Aorta (tissue), 5 donors: ENCODE measurements at places on chromosomes 12 and 14.

- H3K27ac ChIP-seq, result no peak overlapping the region
- H3K4me1 ChIP-seq, result no peaks in the 10 kb centered on the region
- DNase-seq, result no peak
- no peak overlapping the region for H3K4me3 ChIP-seq
- no peaks in the 10 kb centered on the region for H3K36me3 ChIP-seq
These were observed 12.8 kb downstream of the ATP2B1 start for GRCh38 chr12:89695830-89696229.

DNA sequence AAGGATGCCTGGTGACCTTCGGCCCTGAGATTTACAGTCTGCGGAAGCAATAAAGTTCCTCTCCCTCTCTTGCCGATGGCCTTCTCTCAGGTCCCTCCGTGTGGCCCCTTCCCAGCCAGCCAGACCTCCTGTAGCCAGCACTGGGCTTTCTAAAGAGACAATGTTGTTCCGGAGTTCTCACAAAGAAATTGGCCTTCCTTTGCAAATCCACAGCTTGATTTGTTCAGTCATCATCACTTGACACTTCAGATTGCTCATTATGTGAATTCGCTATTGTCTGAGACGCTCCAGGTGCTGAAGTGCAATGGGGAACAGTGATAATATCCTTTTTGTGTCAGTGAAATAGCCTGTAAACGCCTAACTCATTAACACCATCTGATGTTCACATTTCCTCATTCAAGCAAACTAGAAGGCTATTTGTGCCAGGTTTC is 43.7 kb upstream of the GPHB5 start:
- no peaks in the 10 kb centered on the region for H3K36me3 ChIP-seq
- no peak overlapping the region for H3K27ac ChIP-seq
- H3K4me3 ChIP-seq, result no peak overlapping the region
- no peaks in the 10 kb centered on the region for H3K27me3 ChIP-seq
- DNase-seq, result no peak

DNA sequence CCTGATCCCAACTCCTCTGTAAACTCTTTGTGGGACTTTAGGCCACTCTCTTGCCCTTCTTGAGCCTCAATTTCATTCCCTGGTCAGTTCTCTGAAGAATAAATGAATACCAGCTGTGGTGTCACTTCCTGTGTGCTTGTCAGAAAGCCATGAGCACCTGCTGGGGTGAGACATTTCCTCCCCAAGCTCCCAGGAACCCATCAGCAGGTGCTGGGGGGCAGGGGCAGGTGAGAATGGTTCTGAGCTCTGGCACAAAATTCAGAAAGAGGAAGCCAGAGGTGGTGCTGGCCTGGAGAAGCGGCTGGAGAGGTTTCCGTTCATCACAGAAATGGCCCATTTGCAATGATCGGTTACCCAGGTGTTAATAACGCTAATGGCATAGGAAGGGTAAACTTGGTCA is 14.9 kb downstream of the LHX5 start:
- no peaks in the 10 kb centered on the region for H3K4me1 ChIP-seq
- no peak overlapping the region for H3K4me3 ChIP-seq
- DNase-seq, result no peak

- no peak overlapping the region for H3K4me3 ChIP-seq
- H3K36me3 ChIP-seq, result no peaks in the 10 kb centered on the region
- H3K27ac ChIP-seq, result no peak overlapping the region
- no peak for DNase-seq
- no peaks in the 10 kb centered on the region for H3K4me1 ChIP-seq
These were observed 14.4 kb downstream of the FGD6 start for GRCh38 chr12:95202691-95203486.

GRCh38 chr14:89428173-89428523 is 11.1 kb upstream of the FOXN3 start:
- no peaks in the 10 kb centered on the region for H3K36me3 ChIP-seq
- no peaks in the 10 kb centered on the region for H3K27me3 ChIP-seq
- peak overlapping the region; percentile 84 for H3K27ac ChIP-seq
- no peak overlapping the region for H3K4me3 ChIP-seq

DNA sequence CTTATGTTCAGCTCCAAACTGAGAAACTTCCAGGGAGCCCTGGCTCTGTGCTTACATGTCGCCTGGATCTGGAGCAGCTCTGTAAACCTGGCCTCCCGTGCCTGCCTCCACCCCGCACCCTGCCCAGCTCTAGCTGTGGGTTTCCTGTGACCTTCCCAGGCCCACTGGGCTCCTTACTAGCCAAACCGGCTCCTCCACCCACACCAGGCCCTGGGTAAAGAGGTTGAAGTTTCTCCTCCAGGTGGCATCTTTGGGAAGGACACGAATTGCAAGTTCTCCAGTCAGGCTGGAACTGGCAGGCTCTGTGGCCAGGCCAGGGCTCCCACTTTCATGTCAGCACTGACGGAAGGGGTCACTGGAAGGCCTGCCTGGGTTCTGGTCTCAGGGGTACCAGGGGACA is 60.9 kb upstream of the ZFP36L1 start:
- H3K27me3 ChIP-seq, result no peaks in the 10 kb centered on the region
- no peak overlapping the region for H3K27ac ChIP-seq

DNA sequence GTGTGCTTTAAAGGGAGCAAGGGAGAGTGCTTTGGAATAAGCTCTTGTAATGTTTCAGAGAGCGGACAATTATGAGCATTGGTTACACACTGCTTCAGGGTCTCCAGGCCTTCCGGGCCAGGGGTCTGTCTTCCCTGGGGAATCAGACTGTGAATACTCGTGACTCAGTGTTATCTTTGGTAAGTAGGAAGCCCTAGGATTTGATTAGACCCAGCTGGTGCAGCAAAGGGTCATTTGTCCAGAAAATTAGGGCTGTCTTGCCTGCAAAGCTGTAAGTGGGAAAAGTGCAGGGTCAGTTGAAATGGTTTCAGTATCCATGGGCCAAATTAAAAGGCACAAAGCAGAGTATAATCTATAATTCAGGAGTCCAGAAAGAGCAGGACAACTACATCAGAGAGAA is 475.6 kb downstream of the MED13L start:
- no peaks in the 10 kb centered on the region for H3K4me1 ChIP-seq
- no peaks in the 10 kb centered on the region for H3K27me3 ChIP-seq
- no peak overlapping the region for H3K27ac ChIP-seq
- no peak for DNase-seq
- H3K4me3 ChIP-seq, result no peak overlapping the region
- H3K36me3 ChIP-seq, result no peaks in the 10 kb centered on the region

DNA sequence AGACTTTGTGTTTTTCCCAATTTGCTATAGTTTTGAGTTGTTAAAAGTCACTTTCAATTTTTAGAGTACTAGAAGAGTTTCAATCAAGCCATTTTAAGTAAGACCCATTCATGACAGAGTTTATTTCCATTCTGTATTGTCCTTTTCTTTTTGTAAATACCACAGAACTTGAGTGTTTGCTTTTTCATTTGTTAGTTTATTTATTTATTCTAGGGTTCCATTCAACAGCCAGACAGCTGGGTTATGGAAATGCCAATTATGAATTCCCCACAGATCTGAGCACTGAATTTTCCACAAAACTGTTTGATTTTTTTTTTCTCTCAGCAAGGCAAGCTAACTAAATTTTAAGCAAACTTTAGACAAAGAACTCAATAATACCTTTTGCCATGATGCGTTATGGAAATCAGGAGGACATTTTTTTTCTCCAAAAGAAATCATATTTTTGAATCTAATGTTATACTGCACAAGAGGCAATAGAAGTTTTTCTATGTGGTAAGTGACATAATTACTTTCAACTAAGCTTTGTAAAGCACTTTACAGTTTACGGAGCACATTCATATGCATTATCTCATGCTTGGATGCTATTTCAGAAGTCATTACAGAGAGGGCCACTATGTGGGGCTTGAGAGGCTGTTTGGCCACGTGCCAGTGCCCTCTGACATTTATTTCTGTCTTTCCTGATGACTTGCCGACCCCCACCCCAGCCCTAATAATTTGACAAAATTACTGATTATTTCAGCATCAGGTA is 181.5 kb downstream of the VRK1 start:
- no peaks in the 10 kb centered on the region for H3K4me1 ChIP-seq
- H3K27me3 ChIP-seq, result no peaks in the 10 kb centered on the region
- H3K4me3 ChIP-seq, result no peak overlapping the region
- no peak overlapping the region for H3K27ac ChIP-seq

DNA sequence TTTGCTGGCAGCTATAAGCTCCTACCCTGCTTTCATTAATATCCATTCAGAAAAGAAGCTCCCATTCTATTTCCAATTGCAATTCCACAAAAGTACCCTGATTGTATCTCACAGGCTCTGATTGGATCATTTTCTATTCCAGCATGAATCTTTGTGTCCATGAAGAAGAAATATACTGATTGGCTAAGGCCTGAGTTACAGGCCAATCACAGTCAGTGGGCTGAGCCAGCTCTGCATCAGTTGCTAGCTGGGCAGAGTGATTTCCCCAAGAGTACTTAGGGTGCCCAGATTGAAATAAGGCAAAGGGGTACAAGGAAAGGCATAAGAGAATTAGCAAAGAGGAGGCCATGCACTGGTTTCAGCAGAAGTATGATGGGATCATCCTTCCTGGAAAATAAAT is 14.4 kb downstream of the ART4 start:
- H3K27ac ChIP-seq, result no peak overlapping the region
- DNase-seq, result no peak
- H3K36me3 ChIP-seq, result no peaks in the 10 kb centered on the region
- no peaks in the 10 kb centered on the region for H3K27me3 ChIP-seq

DNA sequence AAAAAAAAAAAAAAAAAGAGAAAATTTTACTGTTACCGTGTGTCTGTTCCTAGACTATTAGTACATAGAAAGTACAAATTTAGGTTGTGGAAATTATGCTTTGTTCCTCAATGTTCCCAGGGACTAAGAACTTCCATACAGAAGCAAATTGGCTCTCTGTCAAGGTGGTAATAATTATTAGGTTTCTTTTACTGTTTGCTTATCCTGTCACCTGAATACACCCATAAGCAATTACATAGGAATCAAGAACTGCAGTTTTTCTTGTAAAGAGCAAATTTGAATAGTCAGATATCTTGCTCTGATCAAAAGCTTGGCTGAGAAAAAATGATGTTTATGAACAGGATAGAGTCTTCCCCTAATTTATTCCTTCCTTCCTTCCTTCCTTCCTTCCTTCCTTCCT is 191.2 kb downstream of the AEBP2 start:
- DNase-seq, result no peak
- H3K4me1 ChIP-seq, result no peaks in the 10 kb centered on the region
- H3K4me3 ChIP-seq, result no peak overlapping the region
- no peaks in the 10 kb centered on the region for H3K27me3 ChIP-seq
- no peak overlapping the region for H3K27ac ChIP-seq

DNA sequence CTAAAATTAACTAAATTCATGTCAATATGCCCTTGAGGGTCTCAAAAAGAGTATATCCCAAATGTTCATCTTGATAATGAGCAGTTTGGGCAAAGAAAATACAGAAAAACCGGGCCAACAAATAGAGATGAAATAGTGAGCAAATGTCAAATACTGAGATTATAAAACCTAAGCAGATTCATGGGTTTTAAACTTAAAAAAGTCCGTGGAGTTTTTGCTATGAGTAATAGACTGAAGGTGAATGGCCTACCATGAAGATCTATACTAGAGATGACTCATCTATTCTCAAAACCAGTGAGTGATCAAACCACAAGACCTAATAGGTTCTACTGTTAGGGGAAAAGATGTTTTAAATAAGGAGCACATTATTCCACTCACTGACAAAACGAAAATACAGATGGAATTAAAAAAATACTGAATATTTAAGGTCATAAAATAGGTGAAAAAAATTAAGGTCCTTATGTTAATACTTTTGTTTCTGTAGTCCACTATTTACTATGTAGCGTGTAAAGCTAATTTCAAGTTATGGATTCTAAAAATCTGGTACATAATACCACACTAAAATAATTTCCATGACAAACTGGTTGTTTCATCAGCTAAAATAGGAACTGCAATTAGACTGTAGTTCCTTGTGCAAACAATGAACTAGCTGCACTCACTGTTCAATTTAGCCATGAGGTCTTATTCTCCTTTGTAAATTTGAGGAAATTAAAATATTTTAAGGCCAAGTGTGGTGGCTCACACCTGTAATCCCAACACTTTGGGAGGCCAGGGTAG is 5.0 kb downstream of the HNRNPC start:
- H3K4me3 ChIP-seq, result no peak overlapping the region
- no peak for DNase-seq
- no peak overlapping the region for H3K27ac ChIP-seq
- H3K36me3 ChIP-seq, result peaks cover 6% of the 10 kb centered on the region
- peaks cover 8% of the 10 kb centered on the region for H3K4me1 ChIP-seq
- no peaks in the 10 kb centered on the region for H3K27me3 ChIP-seq
